ENCODE measurements at places on chromosomes 12 and 14.
A peak's percentile ranks its signal among the peaks of the same experiment; 100 is the strongest.

- no peak for DNase-seq
These were observed 77.0 kb upstream of the PSMC1 start for GRCh38 chr14:90179357-90179756.

GRCh38 chr12:119274636-119275065 lies 59.9 kb upstream of the CCDC60 start:
- no peak for DNase-seq

DNA sequence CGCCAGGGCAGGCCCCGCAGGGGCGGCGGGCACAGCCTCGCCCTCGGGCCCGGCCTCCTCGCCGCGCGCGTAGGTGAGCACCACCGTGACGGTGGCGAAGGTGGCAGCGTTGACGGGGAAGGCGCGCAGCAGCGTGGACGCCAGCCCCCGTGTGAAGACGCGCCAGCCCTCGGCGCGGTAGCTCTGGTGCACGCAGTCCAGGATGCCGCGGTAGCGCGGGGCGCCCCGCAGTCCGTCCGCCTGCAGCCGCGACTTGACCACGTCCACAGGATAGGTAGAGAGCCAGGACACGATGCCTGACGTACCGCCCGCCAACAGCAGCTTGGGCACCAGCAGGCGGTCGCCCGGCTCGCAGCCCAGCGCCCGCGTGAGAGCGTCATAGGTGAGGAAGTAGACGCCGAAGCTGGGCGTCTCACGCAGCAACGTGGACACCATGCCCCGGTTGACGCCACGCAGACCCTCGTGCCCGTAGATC lies 13.9 kb downstream of the SLC25A29 start:
- no peak for DNase-seq

DNA sequence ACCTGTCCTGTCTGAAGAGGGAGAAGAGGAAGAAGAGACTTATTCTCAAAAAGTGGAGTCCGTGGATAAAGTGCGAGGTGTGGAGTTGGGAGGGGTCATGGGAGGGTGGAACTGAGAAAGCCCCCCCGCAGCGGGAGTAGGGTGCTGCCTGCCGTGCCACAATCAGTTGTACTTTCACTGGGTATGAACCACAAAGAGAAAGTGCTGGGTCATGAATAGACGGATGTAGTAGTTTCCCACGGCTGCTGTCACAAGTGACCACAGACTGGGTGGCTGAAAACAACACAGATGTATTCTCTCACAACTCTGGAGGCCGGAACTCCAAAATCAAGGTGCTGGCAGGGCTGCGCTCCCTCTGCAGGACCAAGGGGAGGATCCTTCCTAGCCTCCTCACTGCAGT lies 5.5 kb downstream of the DNAH10 start:
- DNase-seq: no peak

DNA sequence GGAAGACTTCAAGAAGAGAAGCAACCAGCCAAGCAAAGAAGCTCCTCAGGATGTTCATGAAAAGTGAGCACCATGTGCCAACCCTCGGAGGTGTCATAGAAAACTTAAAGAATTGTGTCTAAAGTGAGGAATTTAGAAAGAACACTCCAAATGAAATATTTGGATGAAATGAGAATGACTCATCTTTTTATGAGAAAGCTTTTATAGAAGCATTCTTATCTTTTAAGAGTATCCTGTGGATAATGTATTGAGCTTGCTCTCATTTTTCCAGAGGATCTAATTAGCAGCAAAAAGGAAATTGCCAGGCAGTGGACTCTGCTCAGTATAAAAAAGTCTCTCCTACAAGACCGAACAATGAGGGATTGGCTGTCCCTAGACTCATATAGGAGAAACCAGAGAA lies 454.9 kb downstream of the LRIG3 start:
- DNase-seq: no peak

DNA sequence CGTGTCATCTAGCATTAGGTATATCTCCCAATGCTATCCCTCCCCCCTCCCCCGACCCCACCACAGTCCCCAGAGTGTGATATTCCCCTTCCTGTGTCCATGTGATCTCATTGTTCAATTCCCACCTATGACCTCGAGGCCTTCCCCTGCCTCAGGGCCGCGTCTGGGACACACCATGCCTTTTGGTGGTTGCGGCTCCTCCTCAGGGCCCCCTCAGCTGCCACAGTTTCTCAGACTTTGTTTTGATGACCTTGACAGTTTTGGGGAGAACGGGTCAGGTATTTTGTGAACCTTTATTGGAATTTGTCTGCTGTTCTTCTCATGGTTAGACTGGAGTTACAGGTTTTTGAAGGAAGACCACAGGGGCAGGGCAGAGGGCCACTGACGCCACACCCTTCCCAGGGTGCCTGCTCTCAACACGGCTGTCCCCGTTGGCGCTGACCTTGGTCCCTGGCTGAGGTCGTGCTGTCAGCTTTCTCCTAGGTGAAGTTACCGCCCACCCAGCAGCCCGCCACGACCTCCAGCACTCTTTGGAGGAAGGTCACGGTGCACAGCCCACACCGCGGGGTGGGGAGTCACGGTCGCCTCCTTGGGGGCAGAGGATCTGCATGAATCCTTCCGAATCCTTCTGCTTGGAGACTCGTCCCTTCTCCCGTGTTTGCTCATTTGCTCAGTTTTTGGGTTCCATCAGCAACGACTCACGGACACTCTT lies 130.5 kb downstream of the KIF26A start:
- DNase-seq: no peak

- DNase-seq: no peak
These were observed 95.2 kb upstream of the TMCC3 start for GRCh38 chr12:94745562-94745961.

- DNase-seq: no peak
These were observed 83.6 kb downstream of the R3HDM2 start for GRCh38 chr12:57347284-57347683.

DNA sequence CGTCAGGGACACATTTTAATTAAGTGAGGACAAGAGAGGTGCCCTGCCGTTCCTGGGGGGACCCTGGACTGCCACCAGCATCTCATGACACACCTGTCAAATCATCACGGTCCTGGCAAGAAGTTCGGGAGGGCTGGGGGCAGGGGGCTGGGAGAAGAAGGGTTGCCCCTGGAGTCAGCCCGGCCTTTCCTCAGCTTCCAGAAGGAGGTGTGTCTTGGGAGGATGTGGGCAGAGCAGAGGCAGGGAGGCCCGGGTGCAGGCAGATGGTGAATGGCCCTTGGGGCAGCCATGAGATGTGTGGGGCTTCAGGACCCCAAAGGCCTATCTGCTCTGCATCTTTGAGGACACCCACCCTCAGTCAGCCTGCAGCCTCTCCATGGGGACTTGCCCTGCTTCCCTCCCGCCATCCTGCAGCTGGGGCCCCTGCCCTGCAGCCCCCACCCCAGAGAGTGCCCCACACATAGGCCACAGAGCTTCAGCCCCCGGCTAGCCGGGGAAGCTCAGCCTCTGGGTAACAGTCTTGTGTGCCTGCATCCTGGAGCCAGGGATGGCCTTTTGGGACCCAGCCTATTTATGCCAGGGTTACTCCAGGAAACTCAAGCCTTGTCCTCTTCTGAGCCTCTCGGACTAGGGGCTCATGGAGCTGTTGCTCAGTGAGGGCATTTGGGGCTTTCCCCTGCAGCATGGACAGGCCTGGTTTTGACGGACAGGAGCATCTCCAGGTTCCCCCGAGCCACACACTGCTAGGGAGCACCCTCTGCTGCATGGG lies 178.5 kb downstream of the KIF26A start:
- DNase-seq: no peak

- no peak for DNase-seq
These were observed 24.1 kb upstream of the PLEKHG3 start for GRCh38 chr14:64680013-64680713.

DNA sequence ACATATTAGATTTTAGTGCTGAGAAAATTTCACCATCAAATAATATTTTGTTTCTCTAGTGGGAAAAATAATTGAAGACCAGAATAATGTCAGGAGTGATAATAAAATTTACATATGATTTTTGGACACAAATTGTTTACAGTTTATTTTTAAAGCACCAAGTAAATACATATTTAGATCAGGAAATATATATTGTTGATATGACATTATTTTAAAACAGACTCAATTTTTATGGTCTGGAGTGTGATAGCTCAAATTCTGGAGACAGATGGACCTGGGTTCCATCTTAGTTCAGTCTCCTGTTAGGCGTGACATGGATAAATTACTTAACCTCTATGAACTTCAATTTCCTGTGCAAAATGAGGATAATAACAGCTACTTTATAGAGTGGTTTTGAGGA lies 135.4 kb downstream of the TPH2 start:
- DNase-seq: no peak

DNA sequence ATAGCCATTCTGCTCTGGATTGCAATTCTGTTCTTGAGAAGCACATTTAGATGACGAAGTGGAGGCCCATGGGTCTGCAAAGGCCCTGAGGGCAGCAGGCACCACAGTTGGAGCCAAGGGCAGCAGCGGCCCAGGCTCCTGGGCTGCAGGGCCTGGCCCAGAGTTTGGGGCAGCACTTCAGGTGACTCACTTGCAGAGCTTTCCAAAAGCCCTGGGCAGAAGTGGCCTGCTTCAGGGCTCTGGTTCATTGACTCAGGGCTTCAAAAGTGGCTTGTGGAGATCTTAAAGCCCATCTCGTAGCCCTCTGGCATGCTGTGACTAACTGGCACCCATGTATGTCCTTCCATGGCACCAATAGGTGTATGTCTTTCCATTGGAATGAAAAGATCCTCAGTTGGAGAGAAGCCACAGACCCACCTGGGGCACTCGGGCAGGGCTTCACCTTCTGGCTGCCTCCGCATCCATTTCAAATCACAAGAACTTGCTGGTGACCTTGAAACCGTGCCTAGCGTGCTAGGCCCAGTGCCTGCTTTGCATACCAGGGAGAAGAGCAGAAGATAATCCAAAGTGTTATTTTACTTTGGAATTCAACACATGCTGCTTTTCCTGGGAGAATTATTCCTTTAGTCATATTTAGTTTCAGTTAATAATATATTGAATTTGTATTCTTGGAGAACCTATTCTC lies 106.7 kb downstream of the PRMT8 start:
- no peak for DNase-seq

- DNase-seq: no peak
These were observed 11.5 kb downstream of the ZFP36L1 start for GRCh38 chr14:68781161-68782021.

DNA sequence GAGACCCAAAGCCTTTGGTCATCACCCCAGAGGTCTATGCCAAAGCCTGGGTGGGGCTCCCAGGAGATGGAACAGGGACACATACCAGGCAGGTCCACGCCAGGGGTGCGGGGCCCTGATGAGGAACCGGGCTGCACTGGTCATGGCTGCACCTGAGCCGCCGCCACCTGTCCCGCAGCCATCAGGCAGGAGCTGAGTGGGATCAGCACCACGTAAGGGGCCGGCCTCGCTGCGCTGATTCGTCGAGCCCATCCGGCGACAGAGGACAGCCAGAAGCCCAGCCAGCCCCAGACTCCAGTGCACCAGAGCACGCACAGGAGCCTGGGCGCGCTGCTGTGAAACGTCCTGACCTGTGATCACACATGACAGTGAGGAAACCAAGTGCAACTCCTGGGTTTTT lies 15.9 kb downstream of the DEGS2 start:
- DNase-seq: no peak

DNA sequence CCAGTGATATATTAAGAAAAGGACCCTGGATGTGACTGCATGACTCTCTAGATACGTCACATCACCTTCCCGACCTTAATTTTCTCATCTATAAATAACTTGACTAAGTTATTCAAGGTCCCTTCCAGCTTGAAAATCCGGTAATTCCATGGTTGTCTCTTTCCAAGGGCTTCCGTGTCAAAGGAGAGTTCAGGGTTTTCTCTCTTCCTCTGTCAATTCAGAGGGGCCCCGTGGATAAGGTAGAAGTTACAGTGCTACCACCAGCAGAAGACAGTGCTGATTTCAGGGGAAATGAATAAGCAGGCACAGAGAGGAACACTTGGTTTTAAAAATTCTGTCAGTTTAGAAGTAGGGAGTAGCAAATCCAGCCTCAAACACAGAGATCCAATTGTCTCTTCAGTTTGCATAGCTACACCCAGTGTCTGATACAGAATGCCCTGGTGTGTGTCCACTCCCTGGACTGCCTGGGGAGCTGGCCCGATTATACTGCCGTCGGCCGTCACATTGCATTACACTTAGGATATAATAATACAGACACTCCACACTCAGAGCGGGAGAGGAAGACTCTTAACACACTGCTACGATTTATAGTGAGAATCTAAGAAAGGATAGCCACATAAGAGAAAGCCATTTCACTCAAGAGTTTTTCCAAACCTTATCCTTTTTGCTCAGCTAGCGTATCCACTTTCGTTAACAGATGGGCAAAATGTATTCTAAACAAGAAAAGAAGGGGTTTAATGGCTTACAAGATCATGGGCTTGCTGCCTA lies 54.7 kb upstream of the GTF2A1 start:
- no peak for DNase-seq

DNA sequence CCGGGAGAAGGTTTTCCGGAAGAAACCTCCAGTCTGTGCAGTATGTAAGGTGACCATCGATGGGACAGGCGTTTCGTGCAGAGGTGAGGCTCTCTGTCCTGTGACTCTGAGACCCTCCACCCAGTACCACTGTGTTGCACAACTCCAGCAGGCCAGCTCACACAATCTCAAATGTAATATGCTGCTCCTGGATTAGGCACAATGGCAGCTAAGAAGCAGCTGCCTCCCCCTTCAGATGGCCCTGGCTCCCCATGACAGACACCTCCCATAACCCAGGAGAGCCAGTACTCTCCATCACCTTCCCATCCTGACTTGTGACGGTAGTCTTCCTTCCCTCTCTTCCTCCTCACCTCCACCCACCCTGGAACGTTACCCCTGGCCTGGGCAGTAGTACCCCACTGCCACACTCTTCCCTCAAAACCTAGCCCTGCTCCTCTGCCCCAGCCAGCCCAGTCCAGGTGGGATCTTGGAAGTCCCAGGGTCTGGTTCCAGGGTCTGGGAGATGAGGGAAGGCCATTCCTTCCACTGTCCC lies 2.1 kb downstream of the TNS2 start:
- DNase-seq: peak; percentile 14

DNA sequence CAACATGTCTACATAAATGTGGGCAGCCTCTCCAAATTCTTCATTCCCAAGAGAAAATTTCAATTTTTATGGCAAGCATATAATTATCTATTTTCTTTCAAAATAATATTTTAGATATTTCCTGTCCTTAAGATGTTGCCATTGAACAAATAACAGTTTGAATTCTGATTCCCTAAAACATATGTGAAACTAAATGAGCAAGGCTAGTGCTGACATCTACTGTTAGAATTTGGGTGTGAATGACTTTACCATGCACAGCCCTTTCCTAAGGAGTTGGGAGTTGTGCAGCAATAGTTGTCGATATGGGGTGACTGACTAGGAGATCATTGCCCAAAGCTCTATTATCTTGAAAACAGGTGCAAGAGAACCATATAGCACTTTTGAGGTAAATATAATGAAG lies 108.2 kb upstream of the SLC38A4 start:
- DNase-seq: peak; percentile 7

DNA sequence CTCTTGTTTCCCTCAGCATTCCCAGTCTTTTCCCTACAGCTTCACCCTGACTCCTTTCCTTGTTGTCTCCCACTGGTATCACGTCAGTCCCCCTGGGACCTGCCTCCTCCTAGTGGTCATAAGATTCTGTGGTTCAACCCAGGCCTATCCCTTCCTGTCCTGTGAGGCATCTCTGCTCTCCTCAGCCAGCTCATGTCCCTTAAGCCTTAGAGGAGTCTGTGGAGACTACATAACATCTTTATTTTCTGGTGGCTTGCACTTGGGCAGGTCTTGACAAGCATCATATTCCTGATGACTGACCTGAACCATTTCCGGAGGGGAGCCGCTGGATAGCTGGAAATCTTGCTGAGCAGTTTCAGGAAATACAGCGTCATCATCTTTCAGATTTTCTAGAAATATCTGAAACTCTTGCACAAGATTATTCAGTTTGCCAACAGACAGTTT lies 688 bp downstream of the C12orf71 start:
- peak; percentile 28 for DNase-seq

- DNase-seq: no peak
These were observed 9.1 kb upstream of the CCDC198 start for GRCh38 chr14:57502586-57503254.

GRCh38 chr12:27193106-27193505 lies 51.0 kb upstream of the STK38L start:
- no peak for DNase-seq

Measured in SK-N-DZ (cell line).